ENCODE measurements at places on chromosomes 11 and 22. TPM values are rescaled to one million over a fixed set of nuclear protein-coding genes. Genes with fewer than 3 reads are reported as not detected.

GRCh38 chr11:111676878-111677585 is 74.8 kb downstream of the SIK2 start:
- no peak for DNase-seq

DNA sequence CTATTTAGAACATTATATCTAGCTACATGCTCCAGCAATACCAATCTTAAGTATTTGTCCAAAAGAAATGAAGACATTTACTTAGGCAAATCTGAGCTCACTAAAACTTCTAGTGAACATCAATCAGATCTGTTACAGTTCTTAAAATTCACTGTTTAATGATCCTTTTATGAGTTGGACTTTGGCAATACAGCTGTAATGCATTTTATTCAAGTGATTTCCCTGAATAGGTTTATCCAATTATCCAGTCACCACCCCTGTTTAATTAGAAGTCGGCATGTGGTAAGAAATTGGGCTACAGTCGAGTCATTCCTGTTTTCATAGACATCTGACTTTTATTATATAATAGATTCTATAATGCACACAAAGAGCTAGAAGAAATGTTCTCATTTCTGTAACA is 1029.0 kb upstream of the TENM4 start:
- DNase-seq, result no peak

- DNase-seq, result no peak
Observed at GRCh38 chr11:104098132-104098531, 61.7 kb downstream of the DDI1 start.

DNA sequence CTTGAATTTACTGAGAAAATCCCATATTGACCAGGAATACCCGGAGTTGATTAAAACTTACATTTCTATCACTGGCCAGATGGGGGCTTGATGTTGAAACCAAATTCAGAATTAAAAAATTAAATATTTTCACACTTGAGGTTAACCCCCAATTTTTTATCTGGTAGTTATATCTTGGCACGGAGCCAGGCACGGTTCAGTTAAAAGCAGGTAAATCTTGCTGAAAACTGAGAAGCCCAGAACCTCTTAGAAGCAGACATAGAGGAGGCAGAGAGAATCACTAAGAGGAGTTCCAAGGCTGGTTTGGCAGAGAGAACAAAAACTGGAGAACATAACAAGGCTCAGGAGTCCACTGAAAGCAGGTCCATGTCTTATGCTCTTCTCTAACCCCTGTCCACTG is 77.7 kb downstream of the USP35 start:
- no peak for DNase-seq

DNA sequence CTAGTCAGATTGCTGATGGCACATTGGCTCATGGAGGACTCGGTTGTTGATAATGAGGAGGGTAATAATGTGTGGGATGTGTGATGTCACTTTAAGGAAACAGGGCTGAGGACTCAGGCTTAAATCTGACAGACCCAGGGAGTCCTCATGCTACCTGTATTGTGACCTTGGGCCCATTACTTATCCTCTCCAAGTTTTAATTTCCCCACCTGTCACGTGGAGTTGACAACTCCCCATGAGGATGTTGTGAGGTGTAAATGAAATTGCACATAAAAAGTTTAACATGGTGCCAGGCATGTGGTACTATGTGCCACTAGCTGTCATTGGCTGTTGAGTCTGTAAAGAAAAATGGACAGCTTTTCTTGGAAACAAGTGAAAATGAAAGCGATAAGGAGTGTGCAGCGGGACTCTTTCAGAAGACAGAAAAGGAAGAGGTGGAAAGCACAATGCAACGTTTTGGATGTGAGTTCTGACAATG is 15.3 kb downstream of the IL10RA start:
- no peak for DNase-seq

- no peak for DNase-seq
Observed at GRCh38 chr11:31106326-31106725, 263.2 kb downstream of the DCDC1 start.

GRCh38 chr11:75152090-75152489 is 1.2 kb downstream of the SLCO2B1 start:
- DNase-seq, result no peak

Gene MYEOV
- total RNA-seq, result not detected

Gene GPR83
- not detected for total RNA-seq
